ENCODE measurements at places on chromosomes 5 and 9.

GRCh38 chr9:137227054-137227852 lies at the start of gene RNF224:
Gene RNF224, plus strand, starts transcription at chr9:137227502. Its CDS starts 834 bp downstream, at chr9:137228336.
- no peak within 1 kb of the TSS for H3K4me3 ChIP-seq
- H3K27me3 ChIP-seq, result peaks cover 63% of the 10 kb centered on the region
- no peaks in the 10 kb centered on the region for H3K4me1 ChIP-seq
- H3K36me3 ChIP-seq, result no peaks in the 10 kb centered on the region

- H3K4me1 ChIP-seq, result no peaks in the 10 kb centered on the region
- no peaks in the 10 kb centered on the region for H3K27me3 ChIP-seq
- no peak overlapping the region for H3K27ac ChIP-seq
- no peak overlapping the region for H3K4me3 ChIP-seq
- no peaks in the 10 kb centered on the region for H3K36me3 ChIP-seq
- no peak for ATAC-seq
These were observed 8.6 kb upstream of the OXCT1 start for GRCh38 chr5:41878643-41879478.

DNA sequence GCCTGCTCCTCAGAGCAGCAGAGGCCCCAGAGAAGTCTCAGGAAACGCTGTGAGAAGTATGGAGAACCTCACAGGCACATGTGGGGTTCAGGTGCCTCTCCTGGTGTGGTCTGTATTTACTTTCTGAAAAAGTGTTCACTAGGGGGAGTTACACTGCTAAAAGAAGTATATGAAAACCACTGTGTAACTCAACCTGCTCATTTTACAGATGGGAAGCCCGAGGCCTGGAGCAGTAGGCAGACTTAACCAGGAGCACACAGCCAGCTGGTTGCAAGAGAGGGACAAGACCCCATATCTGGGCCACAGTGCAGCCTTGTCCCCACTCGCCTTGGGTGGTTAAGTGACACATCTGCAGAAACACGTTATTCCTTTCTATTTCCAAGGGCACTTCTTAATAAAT lies 112.8 kb upstream of the SAP30L start:
- H3K4me1 ChIP-seq, result no peaks in the 10 kb centered on the region
- no peak overlapping the region for H3K27ac ChIP-seq
- no peak overlapping the region for H3K4me3 ChIP-seq
- no peak for ATAC-seq

DNA sequence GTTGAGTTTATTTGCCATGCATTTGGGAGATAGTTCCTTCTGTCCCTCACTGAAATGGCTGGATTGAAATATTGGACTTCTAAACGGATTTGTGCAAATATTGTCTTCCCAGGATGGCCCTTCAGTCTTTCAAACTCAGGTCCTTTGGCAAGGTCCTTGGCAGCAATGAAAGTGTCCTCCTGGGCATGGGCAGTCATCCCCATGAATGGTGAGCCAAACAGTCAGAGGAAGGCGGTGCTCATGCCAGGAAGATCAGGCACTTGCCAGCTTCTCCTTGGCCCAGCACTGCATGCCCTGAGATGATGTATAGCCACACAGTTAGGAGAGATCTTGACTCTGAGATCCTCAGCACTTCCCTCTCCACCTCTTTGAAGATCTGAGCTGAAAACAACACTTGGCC lies 221.4 kb upstream of the KLF4 start:
- H3K4me3 ChIP-seq, result no peak overlapping the region
- no peaks in the 10 kb centered on the region for H3K27me3 ChIP-seq
- no peaks in the 10 kb centered on the region for H3K36me3 ChIP-seq

GRCh38 chr5:161058781-161059180 lies 206.8 kb upstream of the ATP10B start:
- no peaks in the 10 kb centered on the region for H3K27me3 ChIP-seq
- H3K4me3 ChIP-seq, result no peak overlapping the region
- no peak overlapping the region for H3K27ac ChIP-seq

GRCh38 chr5:135934939-135935338 lies 19.8 kb downstream of the LECT2 start:
- ATAC-seq, result no peak
- H3K4me1 ChIP-seq, result no peaks in the 10 kb centered on the region
- H3K36me3 ChIP-seq, result no peaks in the 10 kb centered on the region
- no peak overlapping the region for H3K4me3 ChIP-seq

Measured in gastroesophageal sphincter (tissue), 4 donors.